A549 (cell line): ENCODE measurements at places on chromosomes 16 and 17. TPM values are rescaled to one million over a fixed set of nuclear protein-coding genes. Genes with fewer than 3 reads are reported as not detected.

DNA sequence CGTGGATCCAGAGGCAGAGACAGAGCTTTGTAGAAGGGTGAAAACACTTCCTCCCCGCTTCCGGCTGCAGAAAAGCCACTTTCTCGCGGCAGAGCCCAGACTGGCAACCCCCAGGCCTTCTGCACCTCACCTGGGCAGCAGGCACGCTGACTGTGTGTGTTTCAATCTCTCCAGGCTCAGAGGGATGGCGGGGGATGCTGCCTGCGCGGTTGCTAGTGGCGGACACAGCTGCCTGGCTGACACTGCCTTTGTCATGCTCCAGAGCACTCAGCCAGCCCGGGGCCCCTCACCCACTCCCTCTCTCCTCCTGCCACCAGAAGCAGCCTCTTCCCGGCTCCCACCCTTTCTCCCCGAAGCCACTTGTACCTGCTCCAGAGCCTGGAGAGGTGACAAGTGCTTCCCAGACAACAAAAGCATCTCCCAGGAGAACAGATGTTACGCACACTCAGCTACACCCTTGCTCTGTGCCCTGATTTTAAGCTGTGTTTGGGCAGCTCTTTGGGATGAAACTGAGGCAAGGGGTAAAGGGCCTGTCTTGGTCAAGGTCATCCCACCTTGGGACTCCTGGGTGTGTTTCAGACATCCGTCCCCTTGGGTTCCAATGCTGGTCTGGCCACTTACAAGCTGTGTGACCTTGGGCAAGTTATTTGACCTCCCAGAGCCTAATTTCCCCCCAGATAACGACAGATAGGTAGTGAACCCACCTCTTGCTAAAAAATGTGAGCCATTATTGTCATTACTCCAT is 9.2 kb upstream of the GLIS2 start:
- no peak for DNase-seq

- DNase-seq, result no peak
Measured at GRCh38 chr17:34827008-34827407, 134.3 kb downstream of the CCT6B start.

CCL1 gene
- polyA plus RNA-seq, result not detected in 3 replicates

- DNase-seq, result no peak
Measured at GRCh38 chr17:5365831-5366230, 53.6 kb downstream of the NUP88 start.

- DNase-seq, result peak; percentile 83
Measured at GRCh38 chr17:81396722-81397313, 1.6 kb downstream of the BAHCC1 start.

GRCh38 chr17:61904094-61904710 is 23.6 kb downstream of the INTS2 start:
- no peak for DNase-seq

TMEM100 gene
- not detected in 3 replicates for polyA plus RNA-seq

- no peak for DNase-seq
Measured at GRCh38 chr16:27436921-27437650, 35.1 kb downstream of the IL21R start.

HS3ST6 gene
- 1.4 to 2.6 TPM (median 2.0 TPM) in 3 replicates for polyA plus RNA-seq

DNA sequence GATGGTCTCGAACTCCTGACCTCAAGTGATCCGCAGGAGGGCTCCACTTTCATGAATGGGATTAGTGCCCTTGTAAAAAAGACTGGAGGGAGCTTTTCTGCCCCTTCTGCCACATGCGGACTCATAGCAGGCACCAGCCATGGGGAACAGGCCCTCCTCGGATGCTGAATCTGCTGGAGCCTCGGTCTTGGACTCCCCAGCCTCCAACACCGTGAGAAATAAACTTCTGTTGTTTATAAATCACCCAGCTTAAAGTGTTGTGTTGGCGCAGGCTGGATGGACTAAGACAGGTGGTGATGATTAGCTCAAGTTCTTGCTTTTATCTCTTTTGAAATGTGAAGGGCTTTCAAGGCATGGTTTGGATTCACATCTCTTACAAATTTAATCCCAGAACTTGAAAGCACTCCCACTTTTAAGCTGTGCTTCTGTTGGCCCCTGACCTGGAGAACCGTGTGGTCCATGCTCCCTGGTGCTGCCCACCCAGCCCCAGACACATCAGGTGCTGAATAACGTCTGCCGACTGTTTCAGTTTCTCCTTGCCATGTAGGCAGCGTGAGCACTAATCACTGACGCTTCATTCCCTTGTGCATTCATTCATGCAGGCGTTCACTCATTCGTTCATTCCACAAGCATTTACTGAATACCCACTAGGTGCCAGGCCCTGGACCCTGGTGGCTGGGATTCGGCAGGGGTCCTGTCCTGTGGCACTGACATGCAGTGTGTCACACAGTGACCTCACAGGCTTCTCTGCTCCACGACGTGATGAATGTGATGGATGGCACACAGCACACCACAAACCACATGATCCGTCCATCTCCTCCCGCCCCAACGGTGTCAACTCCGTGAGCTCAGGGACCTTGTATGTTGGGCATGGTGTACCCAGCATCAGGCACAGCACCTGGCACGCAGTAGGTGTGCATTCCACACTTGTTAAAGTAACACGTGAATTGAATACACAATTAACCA is 8.9 kb downstream of the CIBAR2 start:
- DNase-seq, result no peak

- DNase-seq, result peak; percentile 90
Measured at GRCh38 chr17:5526821-5527598, 40.6 kb downstream of the MIS12 start.

GRCh38 chr16:66277311-66278070 is 89.0 kb upstream of the CDH5 start:
- no peak for DNase-seq

DNA sequence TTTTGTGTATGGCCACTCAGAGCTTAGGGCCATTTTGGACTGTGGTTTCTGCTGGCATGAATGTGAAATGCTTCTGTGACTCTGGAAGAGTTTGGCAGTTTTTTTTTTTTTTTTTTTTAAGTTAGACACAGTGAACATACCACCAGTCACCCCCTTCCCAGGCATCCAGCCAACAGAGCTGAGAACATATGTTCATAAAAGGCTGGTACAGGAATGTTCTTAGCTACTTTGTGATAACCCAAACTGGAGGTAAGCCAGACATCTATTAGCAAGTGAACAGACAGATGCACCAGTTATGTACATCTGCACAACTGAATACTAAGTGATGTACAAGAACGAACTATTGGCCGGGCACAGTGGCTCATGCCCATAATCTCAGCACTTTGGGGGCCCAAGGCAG is 92.7 kb downstream of the ABCC1 start:
- DNase-seq, result no peak

- peak; percentile 29 for DNase-seq
Measured at GRCh38 chr17:48016112-48016511, 21.5 kb downstream of the COPZ2 start.

DNA sequence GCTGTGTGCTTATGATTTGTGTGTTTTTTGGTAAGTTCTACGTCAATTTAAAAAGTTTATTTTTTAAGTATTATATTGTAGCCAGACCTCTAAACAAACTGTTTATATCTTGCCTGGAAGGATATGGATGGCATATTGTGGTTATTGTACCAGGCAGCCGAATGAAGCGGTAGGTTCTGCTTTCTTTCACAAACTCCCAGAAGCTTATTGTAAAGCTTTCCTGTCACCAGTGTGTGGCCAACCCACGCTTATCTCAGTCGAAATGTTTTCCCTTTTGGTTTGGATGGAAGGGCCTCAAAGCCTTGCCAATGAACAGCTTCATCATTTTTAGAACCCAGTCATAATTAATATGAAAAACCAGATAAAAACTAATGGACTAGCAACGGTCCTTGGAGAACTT is 53.1 kb downstream of the CYB5B start:
- DNase-seq, result no peak

DNA sequence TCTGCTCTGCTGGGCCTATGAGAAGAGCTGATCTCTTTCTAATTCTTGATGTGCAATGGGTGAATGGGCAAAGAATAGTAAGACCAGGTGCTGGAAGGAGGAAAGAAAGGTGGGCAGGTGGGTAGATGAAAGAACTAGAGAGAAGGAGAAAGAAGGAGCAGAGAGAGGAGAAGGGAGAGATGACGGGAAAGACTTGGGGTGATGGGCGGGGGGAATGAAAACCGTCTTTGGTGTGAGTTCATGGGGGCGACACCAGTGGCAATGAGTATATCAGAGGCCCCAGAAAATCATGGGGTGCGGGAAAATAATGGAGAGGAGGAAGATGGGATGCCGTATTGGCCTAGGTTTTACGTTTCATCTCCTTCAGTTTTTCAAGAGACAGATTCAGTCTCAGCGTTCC is 128.8 kb upstream of the PLCG2 start:
- DNase-seq, result no peak

DNA sequence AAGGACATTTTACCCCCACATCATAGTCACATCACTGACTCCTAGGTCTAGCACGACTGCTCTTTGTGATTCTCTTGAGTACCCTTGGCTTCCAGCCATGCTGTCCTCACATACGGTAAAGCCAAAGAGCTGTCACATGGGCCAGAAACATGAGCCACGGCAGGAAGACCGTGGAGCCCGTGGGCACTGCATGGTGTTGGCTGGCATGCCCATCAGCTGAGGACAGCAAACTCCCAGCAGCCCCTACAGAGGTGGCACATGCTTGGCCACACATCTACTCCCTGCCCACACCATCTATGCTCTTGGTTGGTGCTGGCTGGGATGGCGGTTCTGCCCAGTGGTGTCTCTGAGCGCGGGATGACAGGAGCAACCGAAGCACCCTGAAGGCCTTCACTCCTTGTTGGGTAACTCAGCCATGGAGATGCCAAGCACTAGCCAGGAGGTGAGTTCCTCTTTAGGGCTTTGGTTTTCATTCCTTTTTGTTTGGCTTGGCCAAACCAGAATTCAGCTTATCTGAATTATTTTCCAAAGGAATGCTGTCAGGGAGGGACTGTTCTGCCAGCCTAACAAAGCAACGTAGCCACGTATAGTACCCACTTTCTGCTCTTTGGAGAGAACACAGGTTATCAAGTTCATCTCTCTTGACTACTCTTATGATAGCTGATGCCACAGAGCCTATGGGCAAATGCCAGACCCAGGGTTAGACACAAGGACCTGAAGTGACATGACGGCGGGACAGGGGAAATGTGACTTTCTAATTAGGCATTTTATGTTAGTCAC is 10.0 kb downstream of the TNFAIP1 start:
- DNase-seq, result no peak

DNA sequence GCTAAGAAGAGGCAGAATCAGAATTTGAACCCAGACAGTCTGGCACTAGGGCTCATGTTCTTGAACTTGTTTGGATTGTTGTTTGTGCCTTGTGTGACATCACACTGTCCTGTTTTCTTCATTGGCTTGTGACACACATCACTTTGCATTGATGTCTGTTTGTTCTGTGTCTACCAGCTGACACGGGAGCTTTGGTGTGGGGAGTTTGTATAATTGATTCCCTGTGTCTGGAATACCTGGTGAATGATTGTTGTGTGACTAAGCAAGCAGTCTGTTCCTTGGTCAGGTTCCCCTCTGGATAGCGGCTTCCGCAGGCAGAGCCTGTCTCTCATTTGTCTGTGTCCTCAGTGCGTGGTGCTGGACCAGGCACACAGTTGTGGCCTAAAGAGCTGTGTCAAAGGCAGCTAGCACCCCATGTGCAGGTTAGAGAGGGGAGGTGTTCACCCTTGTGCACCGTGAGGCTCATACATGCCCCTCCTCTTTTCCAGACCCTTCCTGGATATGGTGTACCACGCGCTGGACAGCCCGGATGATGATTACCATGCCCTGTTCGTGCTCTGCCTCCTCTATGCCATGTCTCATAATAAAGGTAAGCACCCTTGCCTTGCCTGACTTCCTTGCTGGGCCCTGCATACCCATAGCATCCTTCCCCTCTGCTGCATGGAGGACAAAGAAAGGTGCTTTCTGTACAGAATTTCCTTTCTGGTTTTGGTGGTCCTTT is 80.1 kb downstream of the CLEC16A start:
- DNase-seq, result peak; percentile 15

EVPL gene
- polyA plus RNA-seq, result 11.2 to 14.6 TPM (median 13.9 TPM) in 3 replicates

TBC1D3H gene
- polyA plus RNA-seq, result not detected in 3 replicates

AARS1 gene
- 123 to 137 TPM (median 134 TPM) in 3 replicates for polyA plus RNA-seq

DNA sequence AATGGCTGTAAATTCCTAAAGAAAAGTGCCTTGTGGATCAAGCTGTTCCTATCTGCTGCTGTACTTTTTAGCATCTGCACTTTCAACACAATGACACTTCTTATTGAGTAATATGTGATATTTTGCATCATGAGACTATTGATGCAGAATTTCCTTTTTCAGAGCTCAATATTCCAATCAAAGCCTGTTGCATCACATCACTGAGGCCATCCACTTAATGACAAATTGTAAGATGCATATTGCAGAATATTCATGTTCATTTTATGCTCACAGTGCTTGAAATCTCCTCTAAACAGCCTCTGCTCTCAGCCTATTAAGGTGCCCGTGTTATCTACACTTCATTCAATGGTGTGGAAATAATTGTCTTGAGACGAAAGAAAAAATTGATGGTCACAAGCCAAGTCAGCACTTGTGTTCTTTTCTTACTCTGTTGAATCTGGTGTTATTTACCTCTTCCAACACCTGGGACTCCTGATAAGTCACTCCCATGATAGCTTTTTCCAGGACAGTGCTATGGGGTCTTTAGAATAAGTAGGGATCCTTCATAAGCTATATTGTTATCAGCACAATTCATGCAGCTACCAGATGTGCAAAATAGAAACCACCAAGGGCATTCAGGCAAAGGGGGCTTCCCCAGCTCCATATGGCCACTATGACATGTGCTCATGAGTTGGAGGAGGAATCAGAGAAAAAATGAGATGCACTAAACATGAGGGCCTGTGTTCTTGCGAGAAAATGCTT is 9.3 kb upstream of the SKAP1 start:
- DNase-seq, result no peak

DNA sequence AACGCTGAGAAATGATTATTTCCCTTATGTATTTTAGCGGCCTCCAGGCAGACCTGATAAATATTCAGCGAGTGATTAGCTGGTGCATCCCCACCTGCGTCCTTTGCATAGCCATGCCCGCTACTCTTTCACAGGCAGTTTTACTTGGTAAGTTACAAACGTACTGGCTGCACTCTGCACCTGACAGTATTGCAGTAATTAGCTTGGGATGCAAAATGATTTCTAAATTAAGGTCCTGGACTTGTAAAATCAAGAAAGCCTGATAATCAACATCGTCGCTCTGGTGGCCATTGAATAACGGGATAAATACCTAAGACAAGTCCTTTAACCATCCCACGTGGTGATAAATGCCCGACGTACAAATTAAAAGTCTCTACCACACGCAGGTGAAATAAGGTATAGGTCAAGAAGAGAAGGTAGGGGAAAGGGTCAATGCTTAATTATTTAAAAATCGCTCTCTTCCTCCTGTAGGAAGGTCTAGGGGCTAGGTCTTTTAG is 998 bp upstream of the PRKCA start:
- no peak for DNase-seq

KRTAP2-2 gene
- not detected in 3 replicates for polyA plus RNA-seq

DNA sequence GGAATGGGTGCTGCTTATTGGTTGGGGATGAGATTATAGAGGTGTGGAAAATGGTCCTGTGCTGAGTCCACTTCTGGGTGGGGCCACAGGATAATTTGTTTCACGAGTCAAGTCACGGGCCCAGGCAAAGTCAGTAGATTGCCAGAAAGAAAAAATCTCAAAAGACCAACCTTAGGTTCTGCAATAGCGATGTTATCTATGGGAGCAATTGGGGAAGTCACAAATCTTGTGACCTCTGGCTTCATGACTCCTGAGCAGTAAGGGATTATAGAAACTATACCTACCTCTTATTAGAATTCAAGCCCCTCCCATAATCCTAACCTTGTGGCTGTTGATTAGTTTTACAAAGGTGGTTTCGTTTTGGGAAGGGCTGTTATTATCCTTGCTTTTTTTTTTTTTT is 31.4 kb downstream of the WWP2 start:
- DNase-seq, result no peak

GRCh38 chr16:9885467-9885866 is 296.8 kb downstream of the GRIN2A start:
- DNase-seq, result no peak

GDPD3 gene
- 1.3 to 2.4 TPM (median 1.8 TPM) in 3 replicates for polyA plus RNA-seq

GRCh38 chr17:74924250-74924948 is at the start of gene OTOP2:
OTOP2 (plus strand) TSS chr17:74924273; CDS start chr17:74924633, 360 bp downstream.
- no peak for DNase-seq
